NCI-H82 (cell line): ENCODE measurements at places on chromosomes 7 and 10.

DNA sequence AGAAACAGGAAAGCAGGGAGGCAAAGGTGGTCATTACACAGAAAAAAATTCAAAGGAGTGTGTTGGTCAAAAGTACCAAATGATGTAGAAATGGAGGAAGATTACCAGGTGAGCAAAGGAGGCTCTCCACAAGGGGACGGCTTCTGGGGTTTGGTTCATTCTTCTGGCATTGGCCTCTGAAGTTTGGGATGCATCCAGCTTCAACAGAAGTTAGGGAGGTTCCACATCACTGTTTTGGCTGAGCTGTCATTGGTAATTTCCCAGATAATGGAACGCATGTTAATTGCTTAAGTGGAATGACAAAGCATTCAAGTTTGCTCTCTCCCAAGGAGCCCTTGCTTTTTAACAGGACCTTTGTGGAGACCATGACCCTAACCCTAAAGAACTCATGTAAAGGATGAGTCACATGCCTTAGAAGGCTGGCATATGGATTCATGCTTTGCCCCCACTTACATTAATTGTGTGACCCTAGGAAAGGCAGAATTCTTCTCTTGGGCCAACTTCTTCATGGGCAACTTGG, 398.6 kb downstream of the GPAM start:
- DNase-seq, result no peak

DNA sequence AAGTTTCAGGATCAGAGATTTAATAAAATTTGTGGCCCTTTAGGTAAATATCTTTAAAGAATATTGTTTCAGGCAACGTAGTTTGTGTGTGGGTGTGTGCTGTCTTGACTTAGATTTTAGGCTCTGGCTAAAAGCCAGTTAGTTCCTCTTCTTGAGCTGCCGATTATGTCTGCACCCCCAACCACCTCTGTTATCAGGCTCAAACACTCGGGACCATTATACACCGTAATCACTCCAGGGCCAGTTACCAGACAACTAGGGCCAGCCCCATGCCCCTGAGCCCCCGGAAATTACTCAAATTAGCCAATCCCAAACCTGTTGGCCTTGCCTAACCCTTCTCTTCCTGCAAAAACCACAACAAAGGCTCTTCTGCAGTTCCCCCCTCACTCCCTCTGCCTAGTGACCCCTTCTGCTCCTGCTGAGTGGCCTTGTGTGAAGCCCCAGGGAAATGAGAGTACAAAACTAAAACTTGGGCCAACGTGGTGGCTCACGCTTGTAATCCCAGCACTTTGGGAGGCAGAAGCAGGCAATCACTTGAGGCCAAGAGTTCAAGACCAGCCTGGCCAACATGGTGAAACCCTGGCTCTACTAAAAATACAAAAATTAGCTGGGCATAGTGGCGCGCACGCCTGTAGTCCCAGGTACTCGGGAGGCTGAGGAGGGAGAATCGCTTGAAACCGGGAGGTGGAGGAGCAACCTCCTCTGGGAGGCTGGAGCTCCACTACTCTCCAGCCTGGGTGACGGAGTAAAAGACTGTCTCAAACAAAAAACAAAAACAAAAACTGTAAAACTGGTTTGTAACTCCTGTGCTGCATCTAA, 9.2 kb upstream of the HNRNPF start:
- DNase-seq, result peak; percentile 9

DNA sequence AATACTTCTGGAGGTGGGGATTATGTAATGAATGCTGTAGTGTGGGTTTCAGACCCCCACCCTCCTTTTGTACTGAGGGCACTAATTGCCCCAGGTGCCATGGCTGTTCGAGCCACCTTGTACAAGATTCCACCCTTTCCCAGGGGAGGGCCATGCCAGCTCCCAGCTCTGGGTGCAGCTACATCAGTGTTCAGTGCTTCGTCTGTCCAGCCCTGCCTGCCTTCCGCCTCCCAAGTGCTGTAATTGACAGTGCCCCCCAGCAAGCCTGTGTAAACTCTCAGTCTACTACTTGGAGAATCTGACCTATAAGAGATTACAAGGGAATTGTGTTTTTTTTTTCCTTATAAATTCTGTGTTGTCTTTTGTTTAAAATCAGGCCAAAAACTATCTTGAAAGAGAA, 33.0 kb downstream of the GTF2I start:
- DNase-seq, result no peak

- no peak for DNase-seq
Measured at GRCh38 chr10:69312528-69312927, 34.2 kb downstream of the HK1 start.

DNA sequence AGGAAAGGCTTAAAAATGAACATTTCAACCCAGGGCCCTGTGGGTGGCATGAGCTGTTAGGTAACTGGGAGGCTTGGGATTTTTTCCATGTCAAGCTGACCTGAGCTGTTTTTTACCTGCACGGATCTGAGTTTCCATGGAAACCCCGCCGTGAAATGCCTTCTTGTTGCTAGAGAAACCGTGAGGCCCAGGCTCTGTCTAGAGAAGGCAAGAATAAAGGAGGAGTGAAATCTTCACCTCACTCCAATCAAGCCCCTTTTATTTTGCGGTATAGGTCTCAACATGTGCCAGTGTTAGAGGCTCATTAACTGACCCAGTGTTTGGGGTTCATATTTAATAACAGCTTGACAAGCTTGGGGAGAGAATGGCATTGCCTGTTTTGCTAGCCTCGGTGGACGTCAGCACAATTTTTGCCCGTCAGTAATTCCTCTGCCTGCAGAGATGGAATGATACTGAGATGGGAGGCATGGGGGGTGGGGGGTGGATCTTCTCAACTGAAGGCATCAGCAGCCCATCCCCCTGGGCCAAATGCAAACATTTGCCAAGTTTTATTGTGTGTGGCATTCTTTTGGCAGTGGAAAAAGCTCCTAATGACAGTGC, 48.9 kb upstream of the PDCD4 start:
- no peak for DNase-seq

GRCh38 chr7:42947521-42947920, 15.3 kb downstream of the MRPL32 start:
- DNase-seq, result peak; percentile 5

GRCh38 chr10:44310762-44311562, 73.9 kb downstream of the CXCL12 start:
- peak; percentile 77 for DNase-seq

- no peak for DNase-seq
Measured at GRCh38 chr7:1825897-1826741, 156.0 kb downstream of the ELFN1 start.

GRCh38 chr10:90314718-90315117, 543.1 kb downstream of the HTR7 start:
- no peak for DNase-seq

DNA sequence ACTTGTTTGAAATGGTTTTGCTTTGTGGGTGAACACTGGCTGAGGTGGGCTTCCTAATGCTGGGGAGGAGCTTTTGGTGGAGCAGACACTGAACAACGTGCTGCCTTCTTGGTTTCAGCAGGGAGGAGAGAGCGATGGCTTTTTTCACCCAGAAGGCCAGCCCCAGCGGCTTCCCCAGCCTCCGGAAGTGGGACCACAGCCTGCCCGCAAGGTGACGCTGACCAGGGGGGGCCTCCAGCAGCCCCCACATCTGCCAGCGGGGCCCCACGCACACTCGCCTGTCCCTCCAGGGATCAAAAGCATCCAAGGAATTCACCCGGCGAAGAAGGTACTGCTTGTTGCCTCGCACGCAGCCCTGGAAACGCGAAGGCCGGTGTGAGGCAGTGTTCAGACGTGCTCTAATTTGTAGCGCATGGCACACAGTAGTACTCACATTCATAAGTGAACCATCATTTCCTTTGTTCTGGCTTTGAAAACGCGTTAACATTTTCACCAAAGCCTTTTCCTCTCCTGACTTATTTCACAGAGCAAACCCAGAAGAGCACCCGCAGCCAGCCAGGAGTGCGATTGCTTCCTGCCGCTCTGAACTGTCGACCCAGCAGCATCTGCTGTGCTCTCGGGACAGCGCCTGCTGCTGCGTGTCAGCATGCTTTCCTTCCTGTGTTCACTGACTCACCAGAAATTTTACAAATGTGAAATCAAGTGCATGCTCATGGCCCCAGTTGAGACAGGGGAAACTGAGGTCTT, 48.4 kb downstream of the SHH start:
- DNase-seq, result no peak

DNA sequence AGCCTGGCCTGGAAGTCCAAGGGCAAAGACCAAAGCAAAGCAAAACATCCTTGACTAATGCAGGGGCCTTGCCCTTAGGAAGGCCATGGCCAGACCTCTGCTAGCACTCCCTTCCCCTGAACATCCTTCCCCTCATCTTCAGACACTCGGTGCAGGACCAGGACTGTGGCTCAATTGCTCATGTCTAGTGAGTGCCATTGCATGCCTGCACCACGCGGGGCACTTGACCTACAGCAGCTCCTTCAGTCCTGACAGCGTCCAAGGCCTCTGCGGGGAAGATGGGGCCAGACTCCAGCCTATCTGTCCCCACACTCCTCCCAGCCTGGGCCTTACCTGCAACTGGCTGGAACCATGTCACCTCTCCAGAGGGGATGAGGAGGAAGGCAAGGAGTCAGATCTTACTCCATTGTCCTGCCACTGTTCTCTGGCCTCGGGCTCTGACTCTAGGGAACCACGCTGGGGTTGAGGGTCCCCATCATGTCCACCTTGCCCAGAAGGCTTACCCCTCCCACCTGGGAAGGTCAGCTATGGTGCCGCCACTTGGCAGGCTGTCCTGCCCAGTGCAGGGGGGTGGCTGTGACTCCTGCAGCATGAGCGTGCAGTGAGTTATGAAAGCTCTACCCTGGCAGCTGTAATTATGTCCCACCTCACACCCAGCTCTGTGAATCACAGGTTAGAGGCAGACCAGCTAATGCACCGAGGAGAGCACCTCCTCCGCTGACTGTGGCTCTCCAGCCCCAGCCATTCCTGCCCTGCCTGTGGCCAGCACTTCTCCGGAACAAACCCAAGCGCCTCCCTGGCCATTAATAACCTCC, 16.1 kb downstream of the DRGX start:
- DNase-seq, result peak; percentile 40

GRCh38 chr7:155710530-155710929, 66.1 kb downstream of the RBM33 start:
- DNase-seq, result no peak

- DNase-seq, result no peak
Measured at GRCh38 chr10:16646181-16647059, 124.7 kb upstream of the C1QL3 start.

DNA sequence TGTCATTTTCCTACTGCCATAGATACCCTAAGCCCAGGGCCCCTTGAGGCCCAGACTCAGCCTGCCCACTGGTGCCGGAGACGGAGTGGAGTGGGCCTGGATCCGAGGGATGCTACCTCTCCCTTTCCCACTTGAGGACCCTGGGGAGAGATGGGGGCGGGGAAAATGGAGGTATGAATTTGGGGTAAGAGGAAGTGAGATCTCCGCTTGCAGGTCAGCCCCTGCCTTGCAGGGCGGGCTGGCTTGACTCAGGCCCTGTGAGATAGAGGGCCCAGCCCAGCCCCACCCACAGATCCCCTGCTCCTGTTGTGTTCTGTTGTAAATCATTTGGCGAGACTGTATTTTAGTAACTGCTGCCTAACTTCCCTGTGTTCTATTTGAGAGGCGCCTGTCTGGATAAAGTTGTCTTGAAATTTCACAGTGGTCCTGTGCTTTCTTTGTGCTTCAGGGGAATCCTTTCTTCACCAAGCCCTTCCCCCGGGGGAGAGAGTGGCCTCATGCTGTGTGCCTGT, 13.2 kb downstream of the YKT6 start:
- no peak for DNase-seq

- no peak for DNase-seq
Measured at GRCh38 chr7:137981175-137981574, 20.7 kb downstream of the CREB3L2 start.

- DNase-seq, result peak; percentile 24
Measured at GRCh38 chr7:42237811-42238541, 967 bp upstream of the GLI3 start.

GRCh38 chr7:47671358-47671757, 89.4 kb upstream of the TNS3 start:
- DNase-seq, result no peak

DNA sequence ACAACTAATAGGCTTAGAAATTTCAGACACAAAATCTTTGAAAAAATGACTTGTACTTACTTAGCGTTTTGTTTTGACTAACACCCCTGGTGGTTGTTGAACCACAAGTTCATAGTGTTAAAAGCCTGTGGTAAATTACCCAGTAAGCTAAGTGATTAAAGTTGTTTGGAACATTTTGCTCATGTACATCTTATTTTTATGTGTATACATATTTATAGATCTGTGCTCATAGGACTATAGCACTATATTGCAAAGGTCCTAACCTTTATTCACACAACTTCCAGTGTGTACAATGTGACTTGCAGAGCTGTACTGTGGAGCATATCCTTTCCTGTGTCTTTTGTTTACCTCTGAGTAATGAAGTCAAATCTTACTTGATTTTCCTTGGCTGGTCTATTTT, 79.6 kb downstream of the BMPR1A start:
- DNase-seq, result no peak

- DNase-seq, result peak; percentile 49
Measured at GRCh38 chr7:29878081-29878688, 71.9 kb downstream of the WIPF3 start.

DNA sequence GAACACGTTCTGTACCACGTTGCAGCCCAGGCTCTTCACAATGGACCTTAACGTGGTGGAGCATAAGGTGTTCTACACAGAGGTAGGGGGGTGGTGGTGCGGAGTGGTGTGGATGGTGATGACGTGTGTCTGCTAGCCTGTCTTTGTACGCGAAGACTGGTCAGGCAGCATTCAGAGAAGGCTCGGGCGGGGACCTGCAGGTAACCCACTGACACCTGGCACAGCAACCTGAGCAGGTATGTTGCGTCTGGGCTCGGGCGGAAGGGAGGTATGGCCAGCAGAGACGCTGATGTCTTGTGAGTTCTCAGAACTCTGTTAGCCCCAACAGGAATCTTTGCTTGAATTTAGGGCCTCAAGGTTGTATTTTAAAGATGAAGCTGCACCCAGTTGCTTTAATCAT, 55.0 kb downstream of the TRRAP start:
- DNase-seq, result no peak

DNA sequence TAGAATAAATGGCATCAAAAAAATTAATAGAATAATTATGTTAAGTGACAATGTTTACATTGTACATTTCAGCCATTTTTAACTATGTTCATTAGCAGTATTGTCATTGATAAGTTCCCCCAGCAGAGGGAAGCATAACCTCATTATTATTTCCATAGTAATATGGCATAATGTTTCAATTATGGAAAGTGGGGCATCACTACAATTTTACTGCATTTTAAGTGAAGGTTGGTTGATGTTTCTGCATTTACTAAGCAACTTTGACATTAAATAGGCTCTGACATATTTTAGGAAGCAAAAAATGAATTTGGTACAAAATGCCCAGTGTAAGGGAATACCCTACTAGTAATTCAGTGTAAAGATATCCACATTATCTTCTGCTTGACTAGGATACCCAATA, 218.3 kb downstream of the SEMA3A start:
- DNase-seq, result peak; percentile 62
